ENCODE measurements at places on chromosomes 7 and 10.

DNA sequence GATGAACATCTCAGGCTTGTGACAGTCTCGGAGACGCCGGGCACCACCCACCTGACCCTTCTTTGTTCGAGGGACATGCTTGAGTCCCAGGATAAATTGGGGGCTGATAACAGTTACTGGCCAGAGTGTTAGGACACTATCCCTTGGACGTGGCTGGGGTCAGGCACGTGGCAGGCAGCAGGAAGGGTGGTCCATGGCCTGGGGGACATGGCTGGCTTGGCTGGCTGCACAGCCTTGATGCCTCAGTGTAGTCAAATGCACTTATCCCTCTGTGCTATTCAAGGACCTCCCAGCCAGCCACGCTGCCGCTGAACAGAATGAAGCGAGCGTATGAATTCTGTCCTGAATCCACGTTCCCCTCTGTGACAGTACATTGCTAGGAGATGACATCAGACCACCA, 662.0 kb upstream of the FOXK1 start:
- DNase-seq, result no peak

- DNase-seq, result no peak
These were observed 524.8 kb upstream of the SORCS1 start for GRCh38 chr10:107689323-107689722.

- DNase-seq, result no peak
These were observed 39.6 kb downstream of the NUP205 start for GRCh38 chr7:135597181-135597925.

- no peak for DNase-seq
These were observed 12.7 kb downstream of the ACADSB start for GRCh38 chr10:123021517-123021916.

- no peak for DNase-seq
These were observed at the start of gene PRRT4 for GRCh38 chr7:128361411-128362379. Gene PRRT4, minus strand, starts transcription at chr7:128361690.

DNA sequence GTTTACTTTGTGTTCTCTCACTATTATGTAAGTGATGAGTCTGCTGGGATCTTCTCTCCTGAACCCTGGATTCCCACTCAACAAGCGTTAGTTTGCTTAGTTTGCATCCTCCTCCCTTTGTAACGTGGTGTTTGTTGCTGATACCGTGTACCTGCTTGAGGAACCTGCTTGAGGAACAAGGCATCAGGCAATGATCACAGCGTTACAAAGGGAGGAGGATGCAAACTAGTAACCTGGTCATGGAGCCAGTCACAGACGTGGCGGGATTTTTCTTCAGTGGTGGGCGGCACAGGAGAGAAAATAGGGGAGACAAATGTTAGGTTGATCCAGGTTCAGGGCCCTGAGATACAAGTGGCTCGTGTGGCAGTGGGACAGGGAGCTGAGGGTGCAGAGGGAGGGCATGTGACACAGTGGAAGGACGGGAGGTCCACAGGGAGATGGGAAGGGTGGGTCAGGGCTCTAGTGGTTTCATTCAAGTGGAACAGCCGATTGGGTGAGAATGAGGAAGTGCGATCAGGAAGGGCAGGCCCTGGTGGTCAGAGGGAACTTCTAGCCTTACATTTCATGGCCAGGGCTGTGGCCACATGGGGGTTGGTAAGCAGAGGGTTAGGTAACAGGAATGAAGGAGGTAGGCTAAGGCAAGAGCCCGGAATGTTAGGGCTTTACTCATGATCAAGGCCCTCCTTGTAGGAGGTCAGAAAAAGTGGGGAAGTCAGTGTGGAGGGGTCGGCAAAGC, 38.0 kb downstream of the SNX10 start:
- DNase-seq, result no peak

DNA sequence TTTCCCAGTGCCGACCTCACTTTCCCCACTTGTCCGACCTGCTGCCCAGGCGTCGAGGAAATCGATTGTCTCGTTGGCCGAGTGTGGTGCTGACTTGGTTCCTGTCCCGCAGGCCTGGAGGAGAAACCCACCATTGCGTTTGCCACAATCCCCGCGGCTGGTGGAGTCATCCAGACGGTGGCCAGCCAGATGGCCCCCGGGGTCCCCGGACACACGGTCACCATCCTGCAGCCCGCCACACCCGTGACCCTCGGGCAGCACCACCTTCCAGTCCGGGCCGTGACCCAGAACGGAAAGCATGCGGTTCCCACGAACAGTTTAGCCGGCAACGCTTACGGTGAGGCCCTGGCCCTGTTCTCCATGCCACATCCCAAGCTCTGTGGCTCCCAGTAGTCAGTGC, 14.5 kb upstream of the AP5Z1 start:
- no peak for DNase-seq

GRCh38 chr10:75899816-75900390, 468.5 kb downstream of the LRMDA start:
- no peak for DNase-seq

DNA sequence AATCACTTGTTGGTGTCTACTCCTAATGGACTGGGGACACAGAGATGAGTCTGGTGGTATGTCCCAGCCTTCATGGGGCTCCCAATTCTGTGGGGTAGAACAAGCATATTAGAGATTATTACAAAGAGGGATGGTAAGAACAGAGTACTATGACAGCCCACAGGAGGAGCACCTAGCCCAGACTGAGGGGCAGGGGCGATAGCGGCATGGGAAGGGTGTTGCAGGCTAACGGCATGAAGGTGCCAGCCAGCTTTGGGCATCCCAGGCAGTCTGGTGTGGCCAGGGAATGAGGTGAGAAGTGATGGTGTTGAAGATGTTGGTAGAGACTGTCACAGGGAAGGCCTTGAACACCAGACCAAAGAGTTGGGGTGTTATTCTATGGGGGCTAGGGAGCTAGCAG, 280.0 kb downstream of the RPS24 start:
- DNase-seq, result no peak

DNA sequence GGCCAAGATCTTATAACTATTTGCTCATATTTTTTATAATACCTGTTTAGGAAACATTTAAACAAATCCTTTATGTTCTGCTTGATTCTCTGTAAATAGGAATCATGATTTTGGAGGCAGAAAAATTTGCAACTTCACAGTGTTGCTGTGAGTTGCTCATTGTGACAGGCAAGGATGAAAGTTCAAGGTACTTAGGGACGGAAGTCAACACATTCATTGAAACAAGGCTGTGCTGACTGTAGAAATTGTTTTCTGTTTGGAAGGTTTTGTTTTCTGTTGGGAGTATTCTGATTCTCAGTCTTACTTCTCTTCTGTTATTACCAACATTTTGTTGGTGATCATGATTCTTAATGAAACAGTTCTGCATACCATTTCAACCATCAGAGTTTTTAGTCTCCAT, 54.9 kb downstream of the FANK1 start:
- no peak for DNase-seq

GRCh38 chr7:41122256-41122987, 580.5 kb downstream of the INHBA start:
- DNase-seq, result no peak

GRCh38 chr10:30365278-30365677, 16.2 kb upstream of the MTPAP start:
- DNase-seq, result no peak

DNA sequence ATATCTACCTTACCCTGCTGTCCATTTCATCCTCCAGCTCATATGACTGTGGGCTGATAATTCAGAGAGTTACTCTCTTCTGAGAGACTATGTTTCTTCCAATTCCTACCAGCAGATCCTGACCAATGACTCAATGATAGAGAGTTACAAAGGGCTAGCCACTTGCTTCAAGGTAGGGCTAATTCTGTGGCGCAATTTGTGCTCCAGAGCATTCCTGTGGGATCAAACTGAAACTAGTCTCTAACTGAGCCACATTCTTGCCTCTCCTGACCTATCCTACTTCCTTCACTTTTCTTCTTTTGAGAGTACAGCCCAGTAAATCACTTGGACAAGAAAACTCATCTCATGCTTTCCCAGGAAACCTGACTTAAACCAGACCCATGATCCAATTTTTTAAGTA, 17.9 kb upstream of the ASZ1 start:
- DNase-seq, result no peak

DNA sequence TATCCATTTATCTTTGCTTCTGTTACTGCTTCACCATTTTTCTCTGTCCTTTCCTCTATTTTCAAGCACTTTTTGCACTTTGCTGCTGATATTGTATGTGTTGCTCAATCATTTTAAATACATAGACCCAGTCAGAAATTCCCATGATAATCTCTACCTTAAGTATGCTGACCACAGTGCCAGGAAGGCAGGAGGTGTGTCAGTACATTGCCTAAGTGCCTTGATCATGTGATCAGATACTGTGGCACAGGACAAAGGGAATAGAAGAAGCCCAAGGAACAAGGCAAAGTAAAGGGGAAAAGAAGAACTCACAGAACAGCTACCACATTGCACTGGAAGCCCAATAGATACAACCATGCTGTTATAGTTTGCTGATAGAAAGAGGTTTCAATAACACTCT, 53.7 kb upstream of the CD36 start:
- no peak for DNase-seq

DNA sequence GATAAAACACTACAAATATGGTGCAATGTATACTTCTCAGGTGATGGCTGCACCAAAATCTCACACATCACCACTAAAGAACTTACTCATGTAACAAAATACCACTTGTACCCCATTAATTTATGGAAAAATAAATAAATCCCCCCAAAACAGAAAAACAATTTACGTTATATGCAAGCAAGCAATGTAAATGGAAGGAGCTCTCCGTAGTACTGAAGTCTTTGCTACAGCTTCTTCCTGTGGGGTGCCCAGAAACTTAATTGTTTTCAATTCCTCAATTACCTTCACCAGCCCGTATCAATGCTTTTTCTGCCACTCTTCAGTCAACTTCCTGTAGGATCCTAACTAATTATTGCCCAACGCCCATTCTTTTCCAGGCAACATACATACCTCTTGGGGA, 138.1 kb downstream of the RELN start:
- no peak for DNase-seq

DNA sequence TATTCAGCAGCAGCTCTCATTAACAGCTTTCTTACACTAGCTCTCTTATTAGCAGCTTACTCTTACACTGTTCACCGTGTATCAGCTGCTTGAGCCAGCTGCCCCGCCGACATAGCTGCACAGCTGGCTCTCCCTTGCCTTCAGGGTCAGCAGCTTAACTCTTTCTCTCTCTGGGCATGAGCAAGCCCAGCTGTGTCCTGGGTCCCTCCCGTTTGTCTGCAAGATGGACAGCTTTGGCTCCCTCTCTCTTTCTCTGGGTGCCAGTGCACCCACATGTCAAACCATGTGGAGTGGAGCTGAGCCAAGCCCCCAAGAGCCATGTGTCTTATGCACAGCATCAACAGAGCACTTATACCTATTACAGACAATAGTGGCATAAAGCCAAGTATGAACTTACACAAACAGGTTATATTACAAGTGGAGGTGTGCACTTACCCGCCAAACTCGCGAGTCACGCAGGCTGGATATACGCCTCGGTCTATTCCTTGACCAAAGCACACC, 35.7 kb upstream of the MTPAP start:
- no peak for DNase-seq

DNA sequence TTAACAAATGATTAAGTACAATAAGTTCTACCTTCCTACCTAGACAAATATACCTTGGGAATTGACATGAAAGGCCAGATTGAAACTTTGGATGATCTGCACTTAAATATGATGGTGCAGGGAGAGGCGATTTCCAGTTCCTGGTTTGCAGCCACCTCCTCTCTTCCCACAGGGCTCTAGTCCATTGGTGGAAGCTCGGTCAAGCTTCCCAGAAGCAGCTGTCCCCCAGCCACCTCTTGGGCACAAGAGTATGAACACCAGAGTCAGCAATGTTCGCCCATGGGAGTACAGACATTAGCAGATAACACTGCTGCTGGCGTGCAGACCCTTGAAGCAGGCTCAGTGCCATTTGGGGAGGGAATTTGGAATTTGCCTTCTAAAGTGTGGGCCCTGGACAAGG, 1.5 kb upstream of the CPVL start:
- DNase-seq, result no peak

DNA sequence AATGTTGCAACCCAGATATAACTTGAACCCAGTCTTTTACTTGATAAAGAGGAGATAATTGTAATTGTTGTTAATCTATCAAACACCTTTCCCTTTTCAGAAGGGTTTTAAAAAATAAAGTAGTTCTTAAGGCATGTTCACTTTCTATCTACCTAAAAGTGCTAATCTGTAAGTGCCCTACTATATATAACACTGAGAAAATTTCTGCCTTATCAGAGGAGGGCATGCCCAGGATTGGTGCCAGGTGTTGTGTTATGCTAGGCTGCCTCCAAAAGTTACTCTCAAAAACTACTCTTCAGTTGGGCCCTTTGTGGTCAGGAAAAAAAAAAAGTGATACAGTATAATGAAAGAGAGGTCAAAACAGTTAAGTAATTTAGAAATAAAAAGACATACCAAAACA, 36.3 kb downstream of the SMNDC1 start:
- DNase-seq, result no peak

GRCh38 chr10:4802711-4803487, 23.1 kb upstream of the AKR1E2 start:
- DNase-seq, result no peak

DNA sequence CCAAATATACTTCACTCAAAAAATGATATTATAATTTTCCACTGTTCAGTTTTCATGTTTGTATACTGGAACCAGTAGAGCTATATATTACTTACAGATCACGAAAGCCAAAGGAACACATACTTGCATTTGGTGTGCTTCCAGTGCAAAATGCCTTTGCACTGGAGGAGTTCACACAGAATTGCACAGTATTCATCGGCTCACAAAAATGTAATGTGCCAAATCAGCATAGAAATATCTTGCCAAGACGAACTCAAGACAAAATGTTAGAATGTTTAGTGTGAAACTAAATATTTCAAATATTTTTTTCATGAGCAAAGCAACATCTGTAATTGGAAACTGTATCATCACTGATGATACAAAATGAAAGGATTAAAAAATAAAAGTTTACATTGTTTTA, 646.2 kb upstream of the SEMA3D start:
- no peak for DNase-seq

- DNase-seq, result no peak
These were observed 31.2 kb downstream of the ADCYAP1R1 start for GRCh38 chr7:31083210-31083786.

DNA sequence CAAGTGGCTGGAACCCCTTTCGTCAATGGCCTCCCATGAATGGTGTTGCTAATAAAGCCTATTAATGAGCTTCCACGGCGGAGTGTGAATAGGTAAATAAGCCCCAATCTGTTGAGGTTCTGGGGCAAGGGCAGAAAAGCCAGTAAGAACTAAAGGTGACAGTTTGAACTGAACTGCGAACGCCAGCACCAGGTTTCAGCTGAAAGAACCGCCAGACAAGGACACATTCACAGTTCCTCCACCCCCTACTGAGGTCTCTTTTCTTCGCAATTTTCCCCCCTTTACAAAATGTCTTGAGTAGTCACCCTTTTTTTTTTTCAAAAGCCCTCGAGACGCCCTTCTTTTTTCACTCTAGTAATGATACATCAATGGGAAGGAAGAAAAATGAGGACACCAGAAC, 2.4 kb upstream of the FGFR2 start:
- no peak for DNase-seq
